ENCODE measurements at places on chromosomes 2 and 18.

- DNase-seq: no peak
Observed at GRCh38 chr2:112793449-112793978, 9.2 kb upstream of the IL1A start.

DNA sequence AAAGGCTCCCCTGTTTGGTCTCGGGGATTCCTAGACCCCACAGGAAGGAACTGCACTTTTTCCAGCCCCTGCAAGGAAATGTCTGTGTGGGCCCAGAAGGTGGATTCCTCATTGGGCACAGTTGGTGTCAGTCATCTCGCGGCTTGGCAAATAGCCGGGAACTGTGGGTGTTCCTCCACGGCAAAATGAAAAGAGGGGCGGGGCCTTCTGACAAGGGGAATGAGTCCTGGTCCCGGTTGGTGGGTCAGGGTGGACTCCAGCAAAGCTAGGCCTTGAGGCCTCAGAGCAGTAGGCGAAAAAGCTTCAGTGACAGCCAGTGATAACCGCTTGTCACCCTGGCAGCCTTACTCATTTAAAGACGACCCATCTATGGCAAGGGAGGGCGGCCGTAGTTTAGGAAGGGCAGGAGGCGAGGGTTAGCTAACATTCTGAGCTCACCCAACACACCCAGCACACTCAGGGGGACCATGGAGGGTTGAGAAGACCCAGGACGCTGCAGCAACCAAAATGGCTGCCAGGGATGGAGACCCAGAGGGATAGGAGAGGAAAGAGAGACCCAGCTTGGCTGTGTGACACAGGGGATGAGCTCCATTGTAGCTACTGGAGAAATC lies 16.5 kb downstream of the SLC4A3 start:
- no peak for DNase-seq

DNA sequence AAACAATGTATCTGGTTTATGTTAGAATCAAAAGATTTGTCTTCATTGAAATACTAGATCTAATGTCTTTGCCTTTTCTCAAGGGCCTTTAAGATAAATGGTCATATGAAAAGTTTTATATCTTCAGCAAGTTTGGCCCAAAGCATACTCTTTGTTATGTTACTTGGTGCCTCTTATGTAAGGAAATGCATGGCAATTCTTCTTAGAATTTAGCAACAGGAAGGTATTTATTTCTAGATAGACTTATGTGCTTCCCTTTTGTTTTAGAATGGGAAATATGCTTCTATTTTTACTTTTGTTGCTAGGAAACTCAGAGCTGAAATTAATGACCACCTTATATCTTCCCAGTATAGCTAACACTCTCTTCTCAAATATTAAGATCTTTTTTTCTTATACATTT lies 117.4 kb upstream of the DLX2 start:
- DNase-seq: no peak

DNA sequence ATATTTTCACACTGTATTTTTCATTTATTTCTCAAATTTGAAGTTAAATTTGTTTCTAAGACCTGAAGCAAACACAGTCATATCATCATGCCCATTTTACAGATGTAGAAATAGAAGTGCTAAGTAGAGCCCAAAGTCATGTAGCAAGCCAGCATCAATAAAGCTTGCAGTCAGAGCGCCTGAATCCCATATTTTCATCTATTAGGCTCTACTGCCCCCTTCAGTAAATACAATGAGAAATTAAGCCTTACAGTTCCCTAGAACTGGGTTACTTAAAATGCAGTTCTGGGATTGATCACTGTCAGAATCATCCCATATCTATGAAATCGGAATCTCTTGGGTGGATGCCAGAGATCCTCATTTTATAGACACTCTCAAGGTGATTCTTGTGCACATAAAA lies 419.9 kb downstream of the TGIF1 start:
- peak; percentile 70 for DNase-seq

- DNase-seq: peak; percentile 64
Observed at GRCh38 chr2:230866756-230867523, 2.2 kb downstream of the ITM2C start.

- no peak for DNase-seq
Observed at GRCh38 chr18:14921031-14921430, 173.1 kb downstream of the ANKRD30B start.

All from COR-L47 (cell line).